NCI-H2029 (cell line): ENCODE measurements at places on chromosomes 5 and 9.
A peak's percentile ranks its signal among the peaks of the same experiment; 100 is the strongest.

- DNase-seq = peak; percentile 69
These were observed 145.4 kb upstream of the PITX1 start for GRCh38 chr5:135179308-135179980.

- DNase-seq = no peak
These were observed 44.6 kb downstream of the MVB12B start for GRCh38 chr9:126371007-126371870.

DNA sequence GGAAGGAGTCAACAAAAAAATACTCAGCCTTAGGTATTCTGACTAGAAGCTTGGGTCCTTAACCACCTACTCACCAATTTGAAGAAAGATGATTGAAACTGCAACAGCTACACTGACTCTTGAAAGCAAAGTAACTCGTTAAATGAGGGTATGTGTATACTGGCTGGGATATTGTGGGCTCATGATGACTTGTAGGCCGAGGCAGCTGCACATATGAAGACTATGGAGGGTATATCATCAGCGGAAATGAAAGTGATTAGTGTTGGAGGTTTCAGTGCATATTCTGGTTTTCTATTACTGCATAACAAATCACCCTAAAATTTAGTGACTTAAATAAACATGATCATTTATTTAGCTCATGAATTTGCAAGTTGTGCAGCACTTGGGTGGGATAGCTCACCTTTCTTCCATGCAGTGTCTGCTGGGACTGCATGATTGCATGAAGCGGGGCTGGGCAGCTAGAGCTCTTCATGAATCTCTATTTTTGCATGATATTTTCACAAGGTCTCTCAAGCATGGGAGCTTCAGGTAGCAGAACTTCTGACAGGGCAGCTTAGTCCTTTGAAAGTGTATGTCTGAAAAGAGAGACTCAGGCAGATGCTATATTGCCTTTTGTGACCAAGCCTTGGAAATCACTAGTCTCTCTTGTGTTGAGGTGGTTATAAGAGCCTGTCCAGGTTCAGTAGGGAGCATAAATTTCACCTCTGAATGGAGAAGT lies 96.1 kb upstream of the CDKN2B start:
- no peak for DNase-seq

GRCh38 chr5:65734921-65735320 lies 12.9 kb downstream of the NLN start:
- no peak for DNase-seq

- no peak for DNase-seq
These were observed 11.8 kb upstream of the NADK2 start for GRCh38 chr5:36253575-36253974.

GRCh38 chr5:175867587-175868347 lies 3.6 kb upstream of the CPLX2 start:
- DNase-seq = peak; percentile 34

DNA sequence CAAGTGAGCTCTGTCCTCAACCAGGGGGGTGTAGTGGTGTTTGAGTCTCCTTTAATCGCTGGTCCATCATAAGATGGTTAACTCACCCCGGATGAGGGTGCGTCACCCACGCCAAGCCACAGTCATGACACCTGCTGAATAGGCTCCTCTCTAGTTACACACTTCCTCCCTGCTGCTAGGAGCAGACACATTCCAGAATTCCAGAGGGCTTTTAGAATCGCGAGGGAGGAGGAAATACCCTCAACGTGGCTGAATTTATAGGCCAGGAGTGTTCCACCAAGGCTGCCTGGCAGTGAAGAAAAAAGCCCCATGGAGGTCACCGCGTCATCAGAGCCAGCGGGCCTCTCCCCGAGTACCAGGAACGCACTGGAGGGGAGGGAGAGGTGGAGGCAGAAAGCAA lies 5.1 kb downstream of the GLRX start:
- DNase-seq = peak; percentile 39

GRCh38 chr5:91174396-91174795 lies 208.7 kb downstream of the ARRDC3 start:
- DNase-seq = no peak

DNA sequence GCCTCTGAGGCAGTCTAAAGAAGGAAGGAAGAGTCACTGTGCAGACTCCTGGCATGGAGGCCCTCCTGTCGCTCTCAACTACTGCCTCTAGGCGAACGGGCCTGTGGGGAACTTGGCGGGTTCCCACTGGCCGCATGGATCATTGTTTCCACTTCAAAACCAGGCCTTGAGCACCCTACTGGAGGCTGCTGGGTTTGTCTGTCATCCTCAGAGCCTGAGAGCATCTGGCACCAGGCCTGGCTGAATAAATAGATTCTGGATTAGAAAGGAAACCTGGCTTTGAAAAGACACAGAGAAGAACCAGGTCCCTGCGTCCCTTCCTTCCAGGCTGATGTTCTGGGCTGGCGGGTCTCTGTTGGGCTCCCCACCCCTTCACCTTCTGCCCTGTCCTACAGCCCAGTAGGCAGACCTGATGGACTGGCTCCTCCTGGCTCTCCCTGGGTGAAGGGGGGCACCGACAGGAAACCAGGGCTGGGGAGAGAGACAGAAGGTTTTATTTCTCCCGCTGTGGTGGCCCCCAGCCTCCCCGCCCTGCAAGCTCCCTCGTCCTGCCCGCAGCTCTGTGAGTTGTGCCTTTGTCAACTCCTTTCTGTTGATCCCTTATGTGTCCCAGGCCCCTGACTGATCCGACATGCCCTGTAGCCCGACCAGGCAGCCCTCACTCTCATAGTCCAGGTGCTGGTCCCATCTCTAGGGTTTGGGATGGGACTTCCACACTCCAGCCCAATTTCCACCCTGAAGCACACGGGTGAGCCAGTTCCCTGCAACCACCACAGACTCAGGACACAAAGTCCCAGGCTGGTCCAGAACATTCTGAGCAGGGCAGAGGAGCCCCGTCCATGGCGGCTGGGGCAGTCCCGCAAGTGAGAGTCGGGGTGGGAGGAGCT lies 50.1 kb downstream of the ADAMTS2 start:
- peak; percentile 5 for DNase-seq

GRCh38 chr9:129620669-129621295 lies at the start of gene C9orf50:
TSS of gene C9orf50 (minus strand) at chr9:129621101. CDS start at chr9:129620574, 527 bp downstream.
- no peak for DNase-seq

DNA sequence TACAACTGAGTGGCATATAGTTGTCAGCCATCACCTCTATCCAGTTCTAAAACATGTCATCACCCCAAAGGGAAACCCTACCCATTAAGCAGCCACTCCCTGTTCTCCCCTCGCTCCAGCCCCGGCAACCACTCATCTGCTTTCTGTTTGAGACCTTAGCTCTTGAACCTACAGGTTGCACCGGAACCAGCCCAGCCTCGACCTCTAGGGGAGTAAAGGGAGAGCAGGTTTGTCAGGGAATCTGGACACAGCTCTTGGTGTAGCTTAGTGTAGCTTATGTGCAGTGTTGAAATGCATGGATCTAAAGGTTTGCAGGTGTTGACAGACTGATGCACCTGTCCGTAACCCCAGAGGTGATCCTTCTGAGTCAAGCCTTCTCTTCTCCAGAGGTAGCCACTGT lies 30.0 kb downstream of the NEURL1B start:
- DNase-seq = no peak

DNA sequence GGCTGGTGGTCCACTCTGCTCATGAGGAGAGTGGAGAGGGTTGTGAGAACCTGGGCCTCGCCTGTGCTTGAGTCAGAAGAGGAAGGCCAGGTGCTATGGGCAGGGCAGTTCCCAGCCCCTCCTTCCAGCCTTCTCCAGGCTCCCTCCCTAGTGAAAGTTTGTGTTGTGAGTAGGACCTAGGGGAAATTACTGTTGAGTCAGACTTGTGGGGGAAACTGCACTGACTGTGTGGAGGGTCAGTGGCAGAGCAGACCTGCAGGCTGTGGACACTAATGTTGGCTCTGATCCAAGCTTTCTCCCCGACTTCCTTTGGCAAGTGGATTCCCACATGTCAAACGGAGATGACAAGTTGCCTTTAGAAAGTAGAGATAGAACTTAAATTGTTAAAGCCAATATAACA lies 102.6 kb downstream of the ARHGAP26 start:
- no peak for DNase-seq

GRCh38 chr5:24606971-24607370 lies 37.8 kb downstream of the CDH10 start:
- no peak for DNase-seq

GRCh38 chr5:37740331-37741066 lies 99.3 kb downstream of the GDNF start:
- DNase-seq = no peak

DNA sequence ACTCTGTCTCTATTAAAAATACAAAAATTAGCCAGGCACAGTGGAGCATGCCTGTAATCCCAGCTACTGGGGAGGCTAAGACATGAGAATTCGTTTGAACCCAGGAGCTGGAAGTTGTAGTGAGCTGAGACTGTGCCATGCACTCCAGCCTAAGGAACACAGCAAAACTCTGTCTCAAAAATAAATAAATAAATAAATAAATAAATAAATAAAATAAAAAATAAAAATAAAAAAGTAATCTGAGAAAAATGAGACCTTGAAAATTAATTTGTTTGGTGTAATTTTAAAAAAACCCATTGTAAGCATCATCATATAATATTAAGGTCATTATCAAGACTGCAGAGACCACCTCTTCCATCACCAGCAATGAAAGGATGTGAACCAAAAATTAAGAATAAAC lies 997.1 kb downstream of the CDH18 start:
- DNase-seq = no peak

DNA sequence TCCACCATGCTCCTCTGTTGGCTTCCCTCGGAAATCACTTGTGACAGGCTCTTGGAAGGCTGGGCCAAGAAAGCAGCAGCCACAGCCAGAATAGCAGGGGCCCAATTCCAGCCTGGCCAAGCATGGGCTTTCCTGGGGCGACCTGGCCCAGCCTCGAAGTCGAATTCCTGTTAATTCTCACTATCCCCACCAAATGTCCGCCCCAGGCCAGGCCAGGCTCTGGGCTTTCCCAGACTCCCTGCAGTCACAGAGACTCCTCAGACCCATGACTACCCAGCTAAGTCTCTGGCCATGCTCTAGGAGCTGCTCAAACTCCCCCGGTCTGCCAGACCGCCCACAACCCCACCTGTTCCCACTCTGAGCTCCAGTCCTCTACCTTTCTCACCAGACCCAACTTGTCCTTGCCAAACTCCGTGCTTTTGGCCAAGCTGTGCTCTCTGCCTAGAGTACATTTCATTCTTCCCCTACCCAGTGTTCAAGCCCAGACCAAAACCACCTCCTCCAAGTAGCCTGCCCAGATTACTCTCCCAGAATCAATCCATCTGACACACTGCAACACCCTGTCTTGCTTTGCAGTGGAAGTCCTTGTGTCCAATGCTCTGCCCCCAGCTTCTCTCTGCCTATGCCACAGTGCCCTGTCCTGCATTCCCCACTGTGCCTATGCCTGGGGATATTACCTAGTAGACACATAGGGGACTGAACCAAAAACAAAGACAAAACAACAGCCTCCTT lies 26.2 kb downstream of the SHB start:
- DNase-seq = no peak

DNA sequence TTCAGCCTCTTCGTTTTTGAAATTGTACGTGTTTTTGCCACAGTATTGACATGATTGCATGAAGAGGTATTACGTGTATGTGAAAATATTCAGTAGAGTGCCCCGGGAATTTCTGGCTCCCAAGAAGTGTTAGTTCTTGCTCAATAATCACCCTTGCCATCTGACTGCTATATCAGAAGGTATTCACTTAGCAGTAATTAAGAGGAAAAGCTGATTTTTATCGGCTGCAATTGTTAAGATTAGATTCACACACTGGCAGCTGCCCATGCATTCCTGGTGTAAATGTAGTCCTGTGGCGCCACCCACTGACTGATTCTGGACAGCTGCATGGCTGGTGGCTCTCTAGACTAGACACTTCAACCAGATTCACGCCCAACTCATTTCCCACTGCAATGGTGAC lies 440.1 kb upstream of the ADAMTS16 start:
- DNase-seq = peak; percentile 51

GRCh38 chr5:88695931-88696330 lies 187.1 kb downstream of the MEF2C start:
- DNase-seq = no peak

- no peak for DNase-seq
These were observed 107.2 kb upstream of the STC2 start for GRCh38 chr5:173435447-173435846.

DNA sequence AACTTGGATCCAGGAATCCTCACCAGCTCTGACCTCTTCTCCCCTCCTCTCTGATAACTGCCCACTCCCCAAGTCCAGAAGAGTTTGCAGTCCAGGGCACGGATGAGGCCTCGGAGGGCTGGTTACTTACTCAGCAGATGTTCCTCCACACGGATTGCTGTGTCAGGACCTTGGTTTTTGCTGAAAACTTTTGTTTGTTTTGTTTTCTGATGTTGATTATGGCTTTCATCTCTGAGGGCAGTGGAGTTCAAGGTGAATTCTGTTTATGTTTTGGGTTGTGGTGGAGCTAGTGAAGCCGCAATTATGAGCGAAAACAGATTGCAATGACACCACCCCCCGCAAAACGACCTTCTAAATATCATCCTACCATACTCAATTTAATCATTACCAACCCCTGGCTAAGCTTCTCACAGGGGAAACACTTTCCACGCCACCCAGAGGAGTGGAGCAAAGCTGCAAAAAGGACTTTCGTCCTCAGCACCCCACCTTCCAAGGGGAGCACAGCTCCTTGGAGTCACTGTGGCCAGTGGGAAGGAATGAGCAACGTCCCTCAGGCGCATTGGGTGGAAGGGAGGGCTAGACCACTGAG lies 92.7 kb upstream of the SAP30L start:
- DNase-seq = no peak

DNA sequence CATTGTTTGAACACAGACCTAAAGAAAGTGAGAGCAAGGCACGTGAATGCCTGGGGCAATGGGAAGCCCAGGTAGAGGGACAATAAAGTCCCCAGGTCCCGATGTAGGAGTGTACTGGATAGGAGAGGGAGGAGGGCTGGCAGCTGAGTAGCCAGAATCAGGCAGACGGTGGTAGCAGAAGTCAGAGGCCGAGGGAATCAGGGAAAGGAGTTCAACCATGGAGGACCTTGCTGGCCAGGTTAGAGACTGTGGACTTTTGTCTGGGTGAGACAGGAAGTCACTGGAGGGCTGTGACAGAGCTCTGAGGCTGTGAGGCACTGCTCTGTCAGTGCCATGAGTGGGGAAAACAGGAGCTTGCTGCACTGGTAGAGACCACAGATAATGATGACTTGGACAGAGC lies 248.2 kb downstream of the EFNA5 start:
- no peak for DNase-seq

DNA sequence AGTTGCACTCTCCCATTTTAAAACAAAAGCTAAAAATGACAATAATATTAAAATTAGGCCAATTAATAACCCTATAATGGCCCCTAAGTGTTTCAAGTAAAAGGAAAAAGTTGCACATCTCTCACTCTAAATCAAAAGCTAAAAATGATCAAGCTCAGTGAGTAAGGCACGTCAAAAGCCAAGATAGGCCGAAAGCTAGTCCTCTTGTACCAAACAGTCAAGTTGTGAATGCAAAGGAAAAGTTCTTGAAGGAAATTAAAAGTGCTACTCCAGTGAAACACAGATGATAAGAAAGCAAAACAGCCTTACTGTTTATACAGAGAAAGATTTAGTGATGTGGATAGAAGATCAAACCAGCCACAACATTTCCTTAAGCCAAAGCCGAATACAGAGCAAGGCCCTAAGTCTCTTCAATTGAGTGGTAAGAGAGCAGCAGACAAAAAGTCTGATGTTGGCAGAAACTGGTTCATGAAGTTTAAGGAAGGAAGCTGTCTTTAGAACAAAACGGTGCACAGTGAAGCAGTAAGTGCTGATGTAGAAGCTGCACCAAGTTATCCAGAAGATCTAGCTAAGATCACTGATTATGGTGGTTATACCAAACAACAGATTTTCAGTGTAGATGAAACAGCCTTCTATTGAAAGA lies 144.1 kb upstream of the ACOT12 start:
- no peak for DNase-seq
